ENCODE measurements at places on chromosomes 7 and 10.

GRCh38 chr7:76347710-76348109, 11.1 kb downstream of the YWHAG start:
- H3K27ac ChIP-seq: peak overlapping the region; percentile 74
- no peak for DNase-seq
- peaks cover 78% of the 10 kb centered on the region for H3K36me3 ChIP-seq
- no peak overlapping the region for H3K4me3 ChIP-seq

DNA sequence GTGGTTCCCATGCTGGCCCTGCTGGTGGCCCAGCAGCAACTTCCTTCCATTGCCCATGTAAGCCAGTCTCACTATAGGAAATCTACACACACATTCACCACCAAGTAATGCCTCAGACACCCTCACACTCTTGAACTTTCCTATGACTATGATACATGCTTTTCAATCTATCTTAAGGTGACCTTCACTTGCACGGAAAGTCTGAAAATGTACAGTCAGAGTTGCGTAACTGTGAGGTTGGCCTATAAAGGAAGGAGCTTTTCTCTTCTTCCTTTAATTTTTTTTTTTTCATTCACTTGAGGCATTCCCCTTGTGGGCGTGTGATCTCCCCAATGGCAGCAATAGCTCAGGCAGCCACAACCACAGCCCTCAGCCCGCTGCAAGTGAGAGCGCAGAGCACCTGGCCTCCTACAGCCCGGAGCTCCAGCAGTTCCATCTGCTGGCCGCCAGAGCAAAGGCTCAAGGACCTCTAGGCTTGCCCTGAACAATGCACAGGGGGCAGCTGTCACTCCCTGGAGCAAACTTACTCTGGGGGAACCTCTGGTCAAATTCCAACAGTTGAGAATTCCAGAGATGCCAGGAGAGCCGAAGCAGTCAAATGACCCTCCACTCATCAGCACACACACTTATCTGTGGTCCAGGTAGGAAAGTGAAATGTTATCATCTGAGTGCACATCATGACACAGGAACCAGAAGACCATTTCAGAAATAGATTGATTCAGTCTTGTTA, 123.1 kb upstream of the ADO start:
- H3K27me3 ChIP-seq: no peaks in the 10 kb centered on the region
- H3K4me1 ChIP-seq: peaks cover 34% of the 10 kb centered on the region
- DNase-seq: peak; percentile 90
- peak overlapping the region; percentile 89 for H3K27ac ChIP-seq
- H3K36me3 ChIP-seq: peaks cover 24% of the 10 kb centered on the region

DNA sequence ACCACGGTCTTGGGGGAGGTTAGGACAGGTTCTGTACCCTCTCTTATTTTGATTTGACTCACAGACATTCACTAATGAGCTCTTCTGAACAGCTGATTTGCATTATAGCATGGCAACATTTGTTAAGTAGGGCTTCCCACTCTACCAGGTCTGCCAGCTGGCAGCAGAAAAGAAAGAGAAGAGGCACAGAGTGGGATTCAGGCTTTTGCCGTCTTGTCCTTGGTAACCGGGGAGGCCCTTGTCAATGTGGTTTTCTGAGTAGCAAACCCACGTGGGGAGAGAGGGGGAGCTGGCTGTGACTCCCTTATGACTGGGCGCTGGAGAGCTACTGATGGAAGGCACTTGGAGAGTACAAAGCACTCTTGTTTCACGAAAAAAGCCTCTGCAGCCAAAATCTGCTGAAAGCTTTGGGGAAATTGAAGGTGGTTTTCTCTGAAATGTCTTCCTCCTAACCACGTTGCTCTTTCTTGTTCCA, 355.3 kb upstream of the GALNT17 start:
- DNase-seq: no peak
- H3K4me1 ChIP-seq: no peaks in the 10 kb centered on the region
- H3K36me3 ChIP-seq: no peaks in the 10 kb centered on the region
- no peak overlapping the region for H3K27ac ChIP-seq
- no peak overlapping the region for H3K4me3 ChIP-seq

- peak overlapping the region; percentile 80 for H3K27ac ChIP-seq
- H3K27me3 ChIP-seq: no peaks in the 10 kb centered on the region
- no peak for DNase-seq
- peak overlapping the region; percentile 27 for H3K4me3 ChIP-seq
Observed at GRCh38 chr7:50367100-50367499, 62.6 kb downstream of the IKZF1 start.

DNA sequence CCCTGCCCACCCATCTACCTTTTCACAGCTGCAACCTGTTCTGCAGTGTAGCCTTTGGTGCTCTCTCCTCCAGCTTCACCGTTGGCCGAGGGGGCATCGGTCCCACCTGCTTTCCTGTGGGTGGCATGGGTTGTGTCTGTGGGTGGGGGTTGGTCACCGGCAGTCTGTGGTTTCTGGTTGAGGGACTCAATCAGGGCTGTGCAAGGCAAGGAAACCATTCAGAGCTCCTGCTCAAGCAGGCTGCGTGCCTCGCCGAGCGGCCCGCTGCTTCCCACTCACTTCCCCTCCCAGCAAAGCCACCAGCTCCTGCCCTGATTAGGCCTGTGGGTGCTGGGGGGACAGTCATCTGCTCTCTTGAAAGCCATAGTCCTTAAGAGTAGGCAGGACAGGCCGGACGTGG, 9.8 kb downstream of the DNAJB12 start:
- peak overlapping the region; percentile 25 for H3K4me3 ChIP-seq
- peaks cover 21% of the 10 kb centered on the region for H3K36me3 ChIP-seq
- no peaks in the 10 kb centered on the region for H3K27me3 ChIP-seq

- peak overlapping the region; percentile 47 for H3K27ac ChIP-seq
- H3K36me3 ChIP-seq: no peaks in the 10 kb centered on the region
- H3K27me3 ChIP-seq: no peaks in the 10 kb centered on the region
Observed at GRCh38 chr10:329361-330099, 194.3 kb downstream of the ZMYND11 start.

DNA sequence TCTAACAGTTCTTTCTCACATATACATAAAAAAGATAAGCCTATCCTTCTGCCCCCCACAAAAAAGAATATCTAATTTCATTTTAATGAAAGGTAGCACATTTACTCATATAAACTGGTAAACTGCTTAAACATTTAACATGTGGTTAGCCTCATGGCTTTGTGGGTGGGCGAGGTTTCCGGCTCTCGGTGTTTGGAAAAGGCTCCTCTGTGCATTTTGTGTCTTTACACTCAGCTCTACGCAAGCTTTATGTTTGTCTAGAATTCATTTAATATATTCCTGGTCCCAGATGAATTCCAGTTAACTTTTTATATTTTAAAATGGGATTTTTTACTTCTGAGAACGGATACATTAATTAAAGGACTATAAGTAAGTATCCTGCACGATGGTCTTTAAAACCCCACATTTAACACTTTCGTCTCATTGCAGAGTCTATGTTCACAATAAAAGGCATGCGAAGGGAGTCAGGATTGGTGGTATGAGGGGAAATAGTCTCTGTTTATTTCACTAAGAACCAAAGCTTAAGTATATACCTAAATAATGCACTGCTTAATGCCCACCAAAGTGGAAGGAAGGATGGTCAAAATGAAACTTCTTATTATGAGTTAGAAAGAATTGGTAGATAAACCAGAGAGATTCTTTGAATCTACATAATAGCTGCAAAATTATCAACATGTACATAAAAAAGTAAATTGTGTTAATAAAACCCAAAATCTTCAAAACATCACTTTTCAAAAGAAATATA, 197.2 kb downstream of the CRPPA start:
- peaks cover 10% of the 10 kb centered on the region for H3K4me1 ChIP-seq
- DNase-seq: peak; percentile 36
- H3K36me3 ChIP-seq: no peaks in the 10 kb centered on the region
- no peaks in the 10 kb centered on the region for H3K27me3 ChIP-seq
- H3K4me3 ChIP-seq: no peak overlapping the region

DNA sequence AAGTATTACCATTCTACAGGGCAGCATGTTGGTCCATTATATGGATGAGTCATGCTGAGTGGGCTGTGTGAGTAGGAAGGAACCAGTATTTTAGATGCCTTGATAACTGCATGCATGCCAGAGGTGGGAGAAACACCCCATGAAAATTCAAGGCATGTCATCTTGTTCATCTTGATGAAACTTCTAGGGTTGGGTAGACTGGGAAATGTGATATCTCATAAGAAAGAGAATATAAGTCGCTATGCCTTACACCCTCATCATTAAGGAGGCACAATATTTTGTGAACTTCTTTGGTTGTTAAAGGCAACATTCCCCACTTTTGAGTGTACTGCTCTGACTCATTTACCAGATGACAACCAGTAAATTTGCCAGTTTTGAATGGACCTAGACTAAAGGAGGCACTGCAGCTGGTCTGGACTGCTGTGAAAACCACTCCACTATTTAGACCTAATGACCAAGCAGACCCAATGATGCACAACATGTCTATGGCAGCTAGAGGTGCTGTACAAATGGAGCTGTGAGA, 48.0 kb downstream of the ZNF365 start:
- no peak overlapping the region for H3K27ac ChIP-seq
- H3K36me3 ChIP-seq: no peaks in the 10 kb centered on the region

DNA sequence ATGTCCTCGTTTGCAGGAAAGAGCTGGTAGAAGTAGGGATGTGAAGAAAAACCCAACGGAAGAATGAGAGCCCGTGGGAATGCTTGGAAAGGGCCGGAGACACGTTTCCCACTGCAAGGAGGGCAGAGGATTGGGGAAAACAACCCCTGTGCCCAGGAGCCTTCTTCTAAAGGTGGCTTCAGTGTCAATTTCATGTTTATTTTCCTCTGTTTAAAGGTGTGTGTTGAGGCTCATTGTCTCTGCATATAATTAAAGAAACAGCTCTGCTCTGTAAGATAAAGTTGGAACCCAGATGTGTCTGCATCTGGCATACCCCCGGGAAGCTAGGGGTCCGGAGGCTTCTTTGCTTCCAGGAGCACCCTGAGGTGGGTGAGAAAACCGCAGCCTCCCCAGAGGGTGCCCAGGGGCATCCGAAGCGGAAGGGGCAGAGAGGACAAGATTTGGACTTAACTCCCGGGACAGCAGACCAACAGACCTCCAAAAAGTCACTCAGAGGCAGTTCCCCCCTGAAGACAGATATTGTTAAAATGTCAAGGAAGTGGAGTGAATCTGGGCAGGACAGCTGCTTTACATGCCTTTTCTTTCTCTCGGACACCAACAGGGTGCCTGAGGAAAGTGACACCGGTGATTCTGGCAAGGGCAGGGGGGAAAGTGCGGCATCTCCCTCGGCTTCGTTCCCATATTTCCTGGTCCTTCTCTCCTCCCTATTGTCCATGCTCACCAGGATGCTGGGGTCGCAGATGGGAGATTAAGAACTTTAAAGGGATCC, 8.6 kb upstream of the GATA3 start:
- no peak overlapping the region for H3K27ac ChIP-seq
- no peak for DNase-seq
- peaks cover 52% of the 10 kb centered on the region for H3K4me1 ChIP-seq
- H3K4me3 ChIP-seq: peak overlapping the region; percentile 74
- H3K36me3 ChIP-seq: no peaks in the 10 kb centered on the region

DNA sequence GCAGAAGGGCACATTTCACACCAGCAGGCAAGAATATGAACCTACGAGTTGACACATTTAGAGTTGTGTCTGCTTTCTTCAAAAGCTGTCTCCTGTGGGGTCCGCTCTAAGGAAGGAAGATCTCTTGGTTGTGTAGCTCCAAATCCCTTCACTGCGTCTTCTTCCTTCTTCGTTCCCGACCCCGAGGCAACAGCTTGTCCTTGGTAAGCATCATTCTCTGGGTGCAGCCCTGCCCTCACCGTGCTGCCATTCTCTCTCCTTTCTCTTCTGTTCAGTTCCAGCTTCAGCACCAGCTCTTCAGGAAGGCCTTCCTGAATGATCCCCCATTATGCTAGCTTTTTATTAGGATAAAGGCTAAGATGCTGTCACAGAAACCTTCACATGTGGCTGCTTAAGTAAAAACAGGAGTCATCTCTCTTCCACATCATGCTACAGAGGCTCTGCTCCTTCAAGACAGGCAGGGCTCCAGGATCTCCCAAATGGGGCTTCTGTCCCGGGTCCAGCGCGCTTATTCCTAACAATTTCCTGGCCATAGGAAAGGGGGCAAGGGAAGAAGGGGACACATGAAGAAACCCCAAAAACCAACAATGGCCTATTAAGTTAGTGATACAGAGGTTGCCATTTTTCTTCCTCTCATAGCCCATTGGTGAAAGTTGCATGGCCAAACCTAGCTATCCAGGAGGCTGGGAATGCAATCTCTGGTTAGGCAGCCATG, 52.2 kb upstream of the SHH start:
- H3K4me1 ChIP-seq: no peaks in the 10 kb centered on the region
- H3K4me3 ChIP-seq: no peak overlapping the region
- H3K27ac ChIP-seq: no peak overlapping the region
- no peaks in the 10 kb centered on the region for H3K36me3 ChIP-seq
- peaks cover 27% of the 10 kb centered on the region for H3K27me3 ChIP-seq

DNA sequence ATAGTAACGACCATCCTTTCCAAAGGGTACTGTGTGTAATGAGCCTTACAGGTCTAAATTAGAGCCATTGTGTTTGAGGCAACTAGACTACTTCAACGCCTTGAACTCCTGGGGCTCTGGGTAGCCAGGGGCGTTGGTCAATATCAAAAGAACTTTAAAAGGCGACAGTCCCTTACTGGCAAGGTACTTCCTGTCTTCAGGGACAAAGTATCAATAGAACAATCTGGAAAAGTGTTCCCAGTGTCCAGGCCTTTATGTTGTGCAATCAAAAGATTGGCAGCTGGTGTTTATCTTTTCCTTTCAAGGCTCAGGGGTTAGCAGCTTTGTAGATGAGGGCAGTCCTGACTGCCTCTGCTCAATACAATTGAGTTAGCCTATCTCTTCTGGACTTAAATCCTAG, 284.3 kb downstream of the PARD3 start:
- H3K4me3 ChIP-seq: no peak overlapping the region
- no peak overlapping the region for H3K27ac ChIP-seq
- no peak for DNase-seq
- peaks cover 4% of the 10 kb centered on the region for H3K4me1 ChIP-seq
- H3K36me3 ChIP-seq: no peaks in the 10 kb centered on the region
- peaks cover 6% of the 10 kb centered on the region for H3K27me3 ChIP-seq

GRCh38 chr7:52639126-52639525, 396.3 kb upstream of the POM121L12 start:
- H3K4me3 ChIP-seq: no peak overlapping the region
- no peaks in the 10 kb centered on the region for H3K27me3 ChIP-seq
- no peak for DNase-seq
- no peaks in the 10 kb centered on the region for H3K36me3 ChIP-seq
- H3K27ac ChIP-seq: no peak overlapping the region
- no peaks in the 10 kb centered on the region for H3K4me1 ChIP-seq

GRCh38 chr10:95499482-95499989, 61.6 kb downstream of the SORBS1 start:
- no peak for DNase-seq
- H3K4me1 ChIP-seq: peaks cover 3% of the 10 kb centered on the region
- H3K36me3 ChIP-seq: no peaks in the 10 kb centered on the region
- H3K27me3 ChIP-seq: peaks cover 4% of the 10 kb centered on the region

- DNase-seq: no peak
- no peaks in the 10 kb centered on the region for H3K36me3 ChIP-seq
- no peaks in the 10 kb centered on the region for H3K27me3 ChIP-seq
Observed at GRCh38 chr7:12269100-12269895, 58.2 kb downstream of the TMEM106B start.

DNA sequence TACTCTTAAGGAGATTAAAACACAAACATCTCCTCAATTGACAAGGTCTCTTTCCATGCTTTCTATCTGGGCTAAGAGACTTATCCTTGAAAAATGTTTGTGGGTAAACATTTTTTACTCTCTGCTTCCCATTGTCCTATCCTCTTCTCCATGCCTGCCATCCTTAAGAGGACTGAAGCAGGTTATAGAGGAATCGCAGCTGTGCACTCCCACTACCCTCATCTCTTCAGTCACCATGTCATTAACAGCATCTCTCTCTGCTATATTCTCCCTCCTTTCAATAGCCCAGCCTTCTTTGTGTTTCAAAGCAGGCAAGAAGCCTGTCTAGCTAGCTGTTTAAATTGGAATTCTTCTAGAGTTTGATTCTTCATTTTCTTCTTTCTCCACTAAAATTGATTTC, 22.6 kb downstream of the COL1A2 start:
- no peak for DNase-seq
- H3K27ac ChIP-seq: no peak overlapping the region
- no peaks in the 10 kb centered on the region for H3K36me3 ChIP-seq
- H3K27me3 ChIP-seq: peaks cover 6% of the 10 kb centered on the region
- H3K4me3 ChIP-seq: no peak overlapping the region
- no peaks in the 10 kb centered on the region for H3K4me1 ChIP-seq
